ENCODE measurements at places on chromosomes 1 and 21.

- DNase-seq: no peak
Measured at GRCh38 chr1:9239622-9240401, 5.2 kb downstream of the H6PD start.

GRCh38 chr1:234887016-234887900 lies 241.4 kb downstream of the TOMM20 start:
- no peak for DNase-seq

DNA sequence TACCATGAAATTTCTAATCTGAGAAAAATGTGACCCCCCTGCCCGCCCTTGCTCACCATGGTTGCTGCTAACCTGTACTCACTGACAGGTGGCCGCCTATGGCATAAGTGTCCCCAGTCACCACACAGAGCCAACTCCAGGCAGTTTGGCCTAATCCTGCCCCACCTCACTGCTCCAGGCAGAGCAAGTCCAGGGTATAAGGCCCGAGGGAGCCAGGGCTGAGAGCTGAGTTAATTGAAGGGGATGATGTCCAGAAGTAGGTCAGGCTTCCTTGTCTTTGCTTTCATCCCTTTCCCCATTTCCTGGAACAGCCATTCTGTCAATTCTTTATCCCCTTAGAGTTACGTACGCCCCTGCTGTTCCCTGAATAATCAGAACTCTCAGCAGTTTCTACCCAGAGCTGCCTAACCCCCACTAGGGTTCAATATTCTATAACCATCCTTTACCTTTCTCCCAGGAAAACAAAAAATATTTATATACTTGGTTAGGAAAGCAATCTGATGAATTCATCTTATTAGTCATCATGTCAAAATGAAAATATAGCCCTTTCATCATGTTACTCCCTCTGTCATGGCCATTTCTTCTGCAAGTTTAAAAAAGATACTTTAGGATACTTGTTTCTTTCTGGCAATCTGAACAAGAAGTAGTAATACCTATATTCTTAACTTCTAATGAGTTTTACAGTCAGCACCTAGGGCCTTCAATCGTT lies 29.4 kb upstream of the CD101 start:
- no peak for DNase-seq

DNA sequence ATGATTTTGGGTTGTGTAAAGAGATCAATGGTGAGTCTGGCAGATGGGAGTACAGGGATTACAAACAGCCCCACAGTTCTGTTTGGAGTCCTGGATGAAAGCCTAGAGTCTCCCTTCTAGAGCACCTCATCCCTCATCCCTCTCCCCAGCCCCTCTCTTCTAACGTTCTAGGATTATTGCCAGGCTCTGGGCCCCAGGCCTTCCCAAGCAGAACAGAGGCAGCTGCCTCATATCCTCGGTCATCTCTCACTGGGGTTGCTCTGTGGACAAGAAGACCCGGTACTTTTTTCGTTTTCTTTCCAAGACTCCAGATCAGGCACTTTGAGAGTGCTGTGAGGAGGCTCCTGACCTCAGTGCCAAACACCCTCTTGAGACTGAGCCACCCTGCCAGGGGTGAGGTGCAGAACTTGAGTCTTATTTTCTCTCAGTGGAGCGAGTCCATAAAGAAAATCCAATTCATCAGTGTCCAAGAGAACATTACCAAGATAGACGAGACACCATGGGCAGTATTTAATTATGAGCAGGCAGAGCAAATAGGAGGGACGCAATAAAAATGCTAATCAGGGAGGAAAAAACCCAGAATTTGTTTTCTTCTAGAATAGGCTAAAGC lies 17.1 kb upstream of the KCND3 start:
- no peak for DNase-seq

DNA sequence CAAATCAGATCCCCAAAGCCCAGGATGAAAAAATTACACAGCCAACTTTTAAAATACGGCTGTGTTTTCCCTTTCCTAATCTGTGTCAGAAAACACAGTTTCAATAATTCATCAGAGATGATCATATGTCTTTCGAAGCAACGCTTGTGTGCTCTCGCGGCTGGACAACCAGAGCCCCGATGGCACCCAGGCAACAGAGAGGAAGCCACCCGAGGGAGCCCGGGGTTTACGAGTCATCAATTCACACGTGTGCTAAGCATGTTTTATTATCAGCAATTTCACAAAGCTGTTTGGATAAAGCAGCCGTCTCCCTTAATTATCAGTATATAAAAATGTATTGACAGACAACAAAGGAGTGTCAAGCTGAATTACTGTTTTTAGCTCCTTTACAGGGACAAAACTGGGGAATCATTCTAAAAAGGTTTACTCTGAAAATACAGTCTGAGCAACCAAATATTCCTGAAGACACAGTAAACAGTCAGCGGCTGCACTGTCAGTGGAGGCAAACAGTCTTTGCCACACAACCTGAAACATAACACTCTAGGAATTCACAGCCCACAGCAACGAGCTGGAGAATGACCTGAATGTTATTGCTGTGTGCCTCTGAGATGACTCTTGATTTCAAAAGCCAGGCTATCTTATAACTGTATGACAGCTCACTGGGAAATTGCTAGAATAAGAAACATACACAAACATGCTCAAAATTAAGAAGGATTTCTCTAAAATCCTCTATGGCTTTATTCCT lies 201.0 kb downstream of the SIPA1L2 start:
- no peak for DNase-seq

GRCh38 chr1:71240656-71241055 lies 159.8 kb upstream of the ZRANB2 start:
- DNase-seq: no peak

DNA sequence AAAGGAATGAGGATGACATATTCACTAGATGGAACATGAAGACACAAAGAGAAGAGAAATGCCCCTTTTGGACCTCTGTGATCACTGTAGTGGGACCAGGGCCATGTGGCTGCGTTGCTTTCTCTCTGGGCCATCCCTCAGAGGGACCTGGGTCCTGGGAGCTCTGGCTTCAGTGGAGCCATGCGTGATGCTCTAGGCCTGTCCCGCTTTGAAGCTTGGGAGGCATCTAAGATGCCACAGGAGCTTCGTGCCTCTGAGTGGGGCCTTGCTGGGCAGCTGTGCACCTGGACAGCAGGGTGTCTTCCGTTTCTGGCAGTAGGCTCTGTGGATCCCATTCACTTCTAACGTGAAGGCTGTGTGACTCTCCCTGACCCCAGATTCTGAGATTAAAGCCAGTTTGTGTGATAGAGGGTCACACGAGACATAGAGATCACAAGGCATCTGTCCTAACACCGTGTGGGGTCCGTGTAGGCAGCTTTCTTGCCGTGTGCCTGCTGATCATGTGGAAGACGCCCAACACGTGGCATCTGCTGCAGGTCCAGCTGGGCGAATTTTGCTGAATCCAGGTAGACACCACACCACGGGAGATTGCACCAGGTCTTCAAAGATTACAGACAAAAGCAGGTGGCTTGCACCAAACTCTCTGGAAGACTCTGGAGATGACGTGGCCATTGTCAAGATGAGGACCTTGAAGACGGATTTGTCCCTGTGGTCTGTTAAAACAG lies 17.2 kb upstream of the PRSS38 start:
- no peak for DNase-seq

DNA sequence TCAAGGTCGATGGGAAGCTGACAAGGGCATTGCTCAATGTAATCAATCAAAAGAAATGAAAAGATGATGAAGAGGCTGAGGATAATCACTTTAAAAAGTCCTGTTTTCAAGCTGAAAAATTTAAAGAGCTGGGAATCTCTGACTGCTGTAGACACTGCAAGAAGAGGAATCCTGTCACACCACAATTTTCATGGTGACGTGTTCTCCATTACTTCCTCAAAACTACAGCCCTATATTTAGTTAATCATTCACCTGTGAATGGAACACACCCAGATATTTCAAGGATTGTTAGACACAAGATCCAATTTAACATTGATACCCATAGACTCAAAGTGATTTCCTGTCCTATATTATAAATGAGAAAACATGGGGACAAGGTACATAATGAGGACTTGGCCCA lies 1048.3 kb downstream of the AMY1C start:
- DNase-seq: no peak

GRCh38 chr1:22285549-22286396 lies 142.9 kb upstream of the WNT4 start:
- no peak for DNase-seq

DNA sequence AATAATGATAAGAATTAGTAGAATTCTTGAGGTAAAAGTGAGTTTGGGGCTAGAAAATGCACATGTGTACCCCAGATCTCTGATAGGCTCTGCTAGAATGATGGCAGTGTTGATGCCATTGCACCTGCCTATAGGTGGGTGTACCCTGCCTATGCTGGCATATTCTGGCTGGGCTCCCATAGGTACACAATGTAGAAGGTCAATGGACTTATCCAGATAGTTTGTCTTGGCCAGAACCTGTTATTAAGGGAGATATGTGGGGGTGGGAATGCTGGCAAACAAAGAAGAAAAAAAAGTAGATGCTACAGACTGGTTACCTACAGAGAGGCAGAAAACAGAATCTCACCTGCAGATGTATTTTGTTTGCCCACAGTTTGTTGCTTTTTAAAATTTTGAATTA lies 14.1 kb upstream of the KLHDC8A start:
- no peak for DNase-seq

DNA sequence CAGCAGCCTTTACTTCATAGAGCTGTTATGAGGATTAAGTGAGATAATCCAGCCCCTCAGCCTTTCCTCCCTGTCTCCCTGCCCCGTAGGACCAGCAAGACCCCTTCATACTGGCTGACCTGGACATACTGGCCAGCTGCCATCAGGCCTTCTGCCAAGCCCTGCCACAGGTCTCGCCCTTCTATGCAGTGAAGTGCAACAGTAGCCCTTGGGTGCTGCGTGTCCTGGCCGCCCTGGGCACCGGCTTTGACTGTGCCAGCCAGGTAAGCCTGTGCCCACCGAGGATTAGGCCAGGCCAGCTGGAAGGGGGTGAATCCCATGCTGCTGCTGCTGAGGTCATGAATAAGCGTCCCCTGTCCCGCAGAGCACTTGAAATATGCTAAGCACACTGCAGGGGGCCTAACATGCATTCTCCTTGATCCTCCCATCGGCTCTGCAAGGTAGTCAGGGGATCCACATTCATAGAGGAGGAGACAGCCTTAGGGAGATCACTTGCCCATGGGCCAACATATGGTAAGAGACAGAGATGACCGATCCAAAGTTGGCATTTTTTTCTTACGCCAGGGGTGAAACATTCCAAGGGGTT lies 73.3 kb upstream of the TINAGL1 start:
- DNase-seq: no peak

- DNase-seq: no peak
Measured at GRCh38 chr21:35043549-35043948, 5.6 kb downstream of the RUNX1 start.

GRCh38 chr1:70977575-70977974 lies 70.0 kb downstream of the PTGER3 start:
- DNase-seq: no peak

- no peak for DNase-seq
Measured at GRCh38 chr1:19044975-19045831, 88.7 kb upstream of the IFFO2 start.

DNA sequence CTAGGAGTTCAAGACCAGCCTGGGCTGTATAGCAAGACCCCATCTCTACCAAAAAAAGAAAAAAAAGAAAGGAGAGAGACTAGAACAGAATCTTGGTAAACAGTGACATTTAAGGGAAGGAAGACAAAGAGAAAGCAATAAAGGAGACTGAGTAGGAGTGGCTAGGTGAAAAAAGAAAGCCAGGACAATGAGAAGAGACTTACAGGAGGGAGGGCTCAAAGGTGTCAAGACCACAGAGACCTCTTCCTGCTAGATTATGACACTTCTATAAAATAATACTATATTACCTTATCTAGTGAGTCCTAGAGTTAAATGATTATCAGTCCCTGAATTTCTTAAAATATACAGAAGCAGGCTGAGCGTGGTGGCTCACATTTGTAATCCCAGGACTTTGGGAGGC lies 10.1 kb upstream of the EPRS1 start:
- no peak for DNase-seq

DNA sequence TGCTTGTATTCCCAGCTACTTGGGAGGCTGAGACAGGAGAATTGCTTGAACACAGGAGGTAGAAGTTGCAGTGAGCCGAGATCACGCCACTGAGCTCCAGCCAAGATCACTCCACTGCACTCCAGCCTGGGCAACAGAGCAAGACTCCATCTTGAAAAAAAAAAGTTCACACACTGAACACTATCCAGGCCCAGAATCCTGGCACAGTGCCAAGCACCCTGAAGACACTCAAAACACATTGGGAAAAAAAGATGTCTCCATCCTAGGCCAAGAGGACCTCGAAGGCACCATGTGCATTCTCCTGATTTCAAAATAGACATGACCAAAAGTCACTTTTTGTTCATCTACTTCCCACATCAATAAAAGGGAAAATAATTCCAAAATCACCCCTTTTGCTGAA lies 38.7 kb downstream of the SLC9A1 start:
- DNase-seq: no peak

DNA sequence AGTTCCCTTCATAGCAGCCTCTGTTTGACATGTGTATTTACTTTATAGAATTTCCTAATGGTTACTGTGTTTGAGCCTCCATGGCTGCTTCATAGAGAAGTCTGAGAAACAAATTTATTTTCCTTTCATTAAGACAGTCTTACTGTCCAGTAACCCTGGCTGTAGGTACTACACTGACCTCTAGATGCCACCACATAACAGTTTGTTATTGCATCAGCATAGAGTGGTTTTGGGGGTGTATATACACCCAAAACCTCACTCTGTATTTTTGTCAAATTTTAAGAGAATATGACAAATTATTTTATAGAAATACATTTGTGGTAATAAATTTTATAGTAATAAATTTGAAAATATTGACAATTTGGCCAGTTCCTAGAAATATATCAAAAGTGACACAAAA lies 57.3 kb downstream of the OBSCN start:
- DNase-seq: peak; percentile 56

DNA sequence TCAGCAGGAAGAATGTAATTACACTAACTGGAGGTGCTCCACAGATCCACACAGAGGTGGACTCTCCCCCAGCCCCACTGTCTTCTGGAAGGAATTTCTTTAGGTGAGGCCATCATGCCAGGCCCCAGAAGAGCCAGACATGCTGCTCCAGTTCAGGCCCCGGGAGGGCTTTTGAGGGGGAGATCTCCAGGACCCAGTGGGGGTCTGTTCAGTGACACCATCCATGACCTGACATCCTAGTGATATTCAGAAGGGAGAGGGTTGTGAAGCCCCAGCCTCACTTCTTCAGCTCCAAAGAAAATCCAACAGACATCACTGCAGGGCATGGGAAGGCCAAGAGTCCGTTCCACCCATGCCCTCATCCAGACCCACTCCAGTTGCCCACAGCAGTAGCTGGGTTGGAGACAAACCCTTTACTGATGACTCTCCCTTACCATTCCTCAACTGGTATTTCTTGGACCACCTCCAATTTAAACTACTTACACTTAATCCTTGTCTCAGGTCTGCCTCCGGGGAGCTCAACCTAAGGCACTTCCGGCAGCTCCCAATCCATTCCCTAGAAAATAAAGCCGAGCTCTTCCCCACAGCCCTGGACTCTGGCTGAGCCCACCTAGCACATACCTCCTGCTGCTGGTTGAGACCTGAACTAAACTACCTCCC lies 39.2 kb downstream of the CSMD2 start:
- DNase-seq: no peak
